NCI-H2029 (cell line): ENCODE measurements at places on chromosomes 2 and 18.

GRCh38 chr2:39059366-39059952, 61.4 kb downstream of the SOS1 start:
- DNase-seq: peak; percentile 13

GRCh38 chr2:240571314-240571973, 3.2 kb downstream of the RNPEPL1 start:
- no peak for DNase-seq

GRCh38 chr2:144822966-144823365, 303.0 kb upstream of the ZEB2 start:
- DNase-seq: no peak

DNA sequence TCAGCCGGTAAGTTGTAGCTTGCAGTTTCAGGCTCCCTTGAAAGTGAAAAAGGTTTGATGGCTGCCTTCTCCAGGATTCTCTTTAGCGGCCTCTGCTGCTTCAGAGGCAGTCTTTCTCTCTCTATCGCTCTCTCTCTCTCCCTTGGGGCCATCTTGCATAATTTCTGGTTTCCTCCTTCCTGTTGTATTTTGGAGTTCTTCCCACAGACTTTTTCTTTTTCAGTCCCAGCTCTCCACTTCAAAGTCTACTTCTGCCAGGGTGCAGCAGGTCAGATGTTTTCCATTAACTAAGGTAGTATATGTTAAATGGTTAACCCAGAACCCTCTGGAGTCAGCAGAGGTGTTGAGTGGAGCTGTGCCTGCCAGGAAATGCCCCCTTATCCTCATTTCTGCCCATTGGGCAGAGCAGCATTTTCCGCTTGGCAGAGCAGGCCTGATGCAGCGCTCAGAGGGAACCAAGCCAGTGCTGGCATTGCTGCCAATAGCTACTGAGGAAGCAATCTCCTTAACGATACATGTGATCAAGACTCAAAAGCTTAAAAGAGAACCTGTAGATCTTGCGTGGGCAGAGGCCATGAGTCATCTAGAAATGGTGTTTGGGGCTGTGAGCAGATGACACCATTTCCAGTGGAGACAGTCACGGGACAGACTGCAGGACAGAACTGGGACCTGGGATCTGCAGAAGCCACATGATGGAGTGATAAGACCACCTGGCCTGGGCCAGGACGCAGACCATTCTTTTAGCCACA, 20.8 kb downstream of the DBI start:
- DNase-seq: no peak

GRCh38 chr2:17149945-17150344, 368.3 kb downstream of the RAD51AP2 start:
- no peak for DNase-seq

DNA sequence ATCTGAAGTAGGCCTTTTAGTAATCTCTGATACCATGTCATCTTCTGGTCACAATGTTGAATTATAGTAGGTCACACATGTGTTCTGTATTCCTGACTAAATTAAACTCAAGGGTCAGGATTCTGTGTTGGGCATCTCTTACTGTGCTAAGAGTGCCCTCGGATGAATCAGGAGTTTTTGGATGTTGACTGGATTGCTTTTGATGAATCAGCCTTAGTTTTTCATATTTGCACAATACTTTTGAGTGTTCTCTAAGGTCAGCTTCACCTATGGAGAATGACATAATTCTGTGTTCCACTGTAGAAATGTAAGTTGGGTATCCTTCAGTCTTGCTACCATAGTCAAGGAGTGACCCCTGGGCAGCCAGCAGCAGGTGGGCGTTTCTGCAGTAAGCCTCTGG, 190.1 kb downstream of the PTPRM start:
- no peak for DNase-seq

DNA sequence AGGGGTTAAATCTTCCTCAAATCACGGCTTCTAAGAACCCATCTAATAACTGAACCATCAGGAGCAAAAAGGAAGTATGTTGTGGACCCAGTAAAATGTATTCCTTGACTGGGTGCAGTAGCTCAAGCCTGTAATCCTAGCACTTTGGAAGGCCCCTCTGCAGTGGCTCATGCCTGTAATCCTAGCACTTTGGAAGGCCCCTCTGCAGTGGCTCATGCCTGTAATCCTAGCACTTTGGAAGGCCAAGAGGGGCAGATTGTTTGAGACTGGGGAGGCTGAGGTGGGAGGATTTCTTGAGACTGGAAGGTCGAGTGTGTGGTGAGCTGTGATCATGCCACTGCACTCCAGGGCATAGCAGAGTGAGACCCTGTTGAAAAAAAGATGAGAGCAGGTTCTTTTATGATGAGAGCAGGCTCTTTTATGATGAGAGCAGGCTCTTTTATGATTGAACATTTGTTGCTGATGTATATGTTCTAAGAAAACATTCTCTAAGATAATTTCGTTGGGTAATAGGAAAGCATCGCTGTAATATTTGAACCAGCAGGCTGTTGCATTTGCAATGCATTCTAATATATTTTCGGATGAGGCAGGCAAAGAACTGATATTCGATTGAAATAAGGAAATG, 3.5 kb upstream of the PARD6G start:
- no peak for DNase-seq

- no peak for DNase-seq
Observed at GRCh38 chr2:240292035-240292574, 143.4 kb upstream of the GPC1 start.

DNA sequence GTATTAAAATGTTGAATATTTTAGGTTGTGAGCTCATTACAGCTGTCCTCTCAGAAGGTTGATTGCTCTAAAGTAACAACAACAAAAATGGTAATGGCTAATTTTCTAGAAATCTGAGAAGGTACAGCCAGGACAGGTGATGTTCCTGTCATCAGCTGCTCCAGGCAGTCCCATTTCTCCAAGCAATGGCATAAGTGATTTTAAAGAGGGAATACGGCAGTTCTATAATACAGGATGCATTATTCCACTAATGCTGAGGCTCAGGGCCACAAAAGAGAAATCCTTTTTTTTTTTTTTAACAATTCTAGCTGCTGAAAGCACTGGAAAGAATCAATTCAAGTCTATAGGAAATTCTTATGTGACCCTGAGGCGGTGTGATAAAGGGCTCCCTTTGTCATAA, 199.9 kb downstream of the PMAIP1 start:
- DNase-seq: no peak
